ENCODE measurements at places on chromosomes 12 and 14.

DNA sequence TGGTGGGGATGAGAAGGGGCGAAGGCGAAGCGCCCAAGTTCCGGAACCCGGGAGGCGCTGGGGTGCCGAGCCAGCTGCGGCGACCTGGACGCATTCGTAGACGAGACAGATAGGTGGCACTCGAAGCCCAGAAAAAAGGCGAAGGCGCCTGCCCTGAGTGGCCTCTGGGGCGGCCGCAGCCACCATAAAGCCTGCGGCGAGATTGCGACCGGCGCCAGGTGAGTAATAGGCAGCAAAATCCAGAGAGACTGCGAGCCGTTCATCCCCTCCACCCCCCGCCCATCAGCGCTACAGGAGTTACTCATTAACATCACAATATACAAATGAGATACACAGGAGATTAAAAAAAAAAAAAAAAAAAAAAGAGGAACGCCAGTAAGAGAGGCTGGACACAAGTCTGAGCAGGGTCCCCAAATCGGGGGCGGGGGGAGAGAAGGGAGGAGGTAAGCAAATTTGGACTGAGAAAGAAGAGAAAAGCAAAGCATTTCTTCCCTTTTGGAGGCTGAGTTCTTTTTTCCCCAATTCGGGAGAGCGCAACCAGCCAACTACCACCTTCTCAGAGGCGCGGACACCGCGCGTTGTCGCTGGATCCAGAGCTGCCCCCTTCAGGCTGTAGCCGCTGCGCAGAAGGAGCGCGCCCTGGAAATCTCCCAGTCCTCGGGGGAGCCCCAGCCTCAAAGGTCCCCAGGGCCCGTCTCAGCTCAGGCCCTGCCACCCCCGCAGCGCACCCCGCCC, 15.7 kb downstream of the TBX3 start:
- no peak for DNase-seq

DNA sequence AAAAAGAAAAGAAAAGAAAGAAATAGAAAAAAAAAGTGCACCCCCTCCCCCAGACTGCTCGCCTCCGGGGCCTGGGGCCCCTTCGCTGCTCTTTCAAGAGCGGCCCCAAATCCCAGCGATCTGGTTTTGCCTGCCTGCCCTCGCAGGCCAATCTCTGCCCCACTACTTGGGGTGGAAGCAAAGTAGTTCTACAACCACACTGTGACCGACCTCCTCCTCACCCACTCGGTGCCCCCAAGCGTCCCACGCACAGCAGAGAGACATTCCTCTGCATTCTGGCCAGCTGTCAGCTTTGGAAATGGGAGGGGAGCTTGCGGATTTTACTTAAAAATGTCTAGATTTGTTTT, 2.4 kb upstream of the TBX3 start:
- no peak for DNase-seq

GRCh38 chr14:23307687-23308644, 1.3 kb downstream of the BCL2L2 start:
- no peak for DNase-seq

DNA sequence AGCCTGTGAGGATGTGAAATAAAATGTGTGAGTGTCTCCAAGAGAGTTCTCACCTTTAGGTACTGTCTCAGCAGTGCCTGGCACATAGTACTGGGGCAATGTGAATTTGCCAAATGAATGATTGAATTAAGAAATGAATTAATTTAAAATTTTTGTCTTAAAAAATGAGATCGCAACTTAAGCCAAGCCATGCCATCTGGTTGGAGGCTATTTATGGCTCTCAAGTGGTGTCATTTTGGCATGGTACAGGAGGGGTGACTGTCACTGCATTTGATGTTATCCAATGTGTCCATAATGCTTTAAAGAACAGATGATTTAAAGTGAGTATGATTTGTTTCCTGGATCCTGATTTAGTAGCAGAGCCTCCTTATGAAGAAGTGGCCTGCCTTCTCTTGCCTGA, 80.3 kb downstream of the SRGAP1 start:
- DNase-seq = no peak

GRCh38 chr12:75170640-75171185, 38.9 kb downstream of the KCNC2 start:
- DNase-seq = no peak

DNA sequence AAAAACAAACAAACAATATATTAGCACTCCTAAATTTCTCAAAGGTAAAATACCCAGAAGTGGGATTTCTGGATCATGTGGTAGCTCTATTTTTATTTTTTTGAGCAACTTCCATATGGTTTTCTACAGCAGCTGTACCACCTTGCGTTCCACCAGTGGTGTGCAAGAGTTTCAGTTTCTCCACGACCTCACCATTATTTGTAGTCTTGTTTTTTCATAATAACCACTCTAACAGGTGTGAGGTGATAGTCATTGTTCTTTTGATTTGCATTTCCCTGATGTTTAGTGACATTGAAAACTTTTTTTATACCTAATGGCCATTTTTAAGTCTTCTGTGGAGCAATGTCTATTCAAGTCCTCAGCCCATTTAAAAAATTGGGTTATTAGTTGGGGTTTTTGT, 127.3 kb upstream of the SLC38A2 start:
- DNase-seq = no peak

GRCh38 chr14:105326891-105327694, 12.5 kb downstream of the PACS2 start:
- DNase-seq = no peak

DNA sequence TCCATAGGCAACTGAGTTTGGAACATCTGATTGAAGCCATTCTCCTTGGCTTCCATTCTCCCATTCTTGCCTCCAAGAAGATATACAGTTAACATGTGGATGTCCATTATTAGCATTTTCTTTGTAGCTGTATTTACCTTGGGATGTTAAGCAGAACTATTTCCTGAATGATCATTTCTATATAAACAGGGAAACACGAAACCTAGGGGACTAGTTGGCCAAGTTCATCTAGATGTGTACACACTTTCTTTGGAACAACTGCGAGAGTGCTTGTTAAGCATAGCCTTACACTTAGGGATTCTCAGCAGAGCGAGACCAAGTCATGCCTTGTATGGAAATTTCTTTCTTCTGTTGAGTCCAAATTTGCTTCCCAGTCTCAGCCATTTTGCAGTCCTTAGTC, 42.1 kb downstream of the DRAM1 start:
- no peak for DNase-seq

- no peak for DNase-seq
Measured at GRCh38 chr14:77098529-77099353, 683 bp downstream of the CIPC start.

- no peak for DNase-seq
Measured at GRCh38 chr14:96309133-96309895, 53.3 kb downstream of the BDKRB1 start.

- no peak for DNase-seq
Measured at GRCh38 chr14:64775081-64775777, 71.0 kb downstream of the PLEKHG3 start.

GRCh38 chr14:97704316-97704885, 907.2 kb downstream of the VRK1 start:
- no peak for DNase-seq

- no peak for DNase-seq
Measured at GRCh38 chr12:13211191-13211858, 14.8 kb downstream of the EMP1 start.

DNA sequence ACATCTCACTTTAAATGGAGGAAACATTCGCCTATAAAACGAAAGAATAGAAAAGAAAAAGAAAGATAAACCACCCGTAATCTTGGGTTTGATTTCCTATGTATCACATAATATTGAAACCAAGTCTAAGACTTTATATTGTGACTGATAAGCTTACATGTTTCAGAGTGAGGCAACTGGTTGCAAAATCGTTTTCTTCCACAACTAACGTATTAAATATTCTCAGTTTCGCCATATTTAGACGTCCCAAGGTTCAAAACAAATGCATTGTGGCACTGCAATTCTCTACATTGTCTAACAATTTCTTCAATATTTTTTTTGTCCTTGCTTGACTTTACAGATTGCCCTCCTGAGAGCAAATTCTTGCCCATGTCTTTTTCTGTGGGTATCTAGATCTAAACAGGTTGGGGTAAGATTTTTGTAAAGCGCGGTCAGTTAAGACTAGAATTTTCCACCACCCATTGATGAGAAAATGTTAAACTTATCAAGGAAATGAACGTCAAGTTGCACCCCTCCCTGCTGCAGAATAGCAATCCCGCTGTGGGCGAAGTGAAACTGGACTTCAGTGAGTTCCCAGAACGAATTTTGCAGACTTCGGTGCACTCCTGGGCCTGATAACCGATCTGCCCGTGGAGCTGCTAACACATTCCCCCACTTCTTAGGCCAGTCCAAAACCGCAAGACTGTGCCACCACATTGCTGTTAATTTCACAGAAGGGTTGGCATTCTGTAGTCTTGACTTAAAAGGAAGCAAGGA, 2.7 kb downstream of the TBX3 start:
- DNase-seq = no peak

GRCh38 chr14:99730876-99731546, 46.9 kb downstream of the CYP46A1 start:
- no peak for DNase-seq

DNA sequence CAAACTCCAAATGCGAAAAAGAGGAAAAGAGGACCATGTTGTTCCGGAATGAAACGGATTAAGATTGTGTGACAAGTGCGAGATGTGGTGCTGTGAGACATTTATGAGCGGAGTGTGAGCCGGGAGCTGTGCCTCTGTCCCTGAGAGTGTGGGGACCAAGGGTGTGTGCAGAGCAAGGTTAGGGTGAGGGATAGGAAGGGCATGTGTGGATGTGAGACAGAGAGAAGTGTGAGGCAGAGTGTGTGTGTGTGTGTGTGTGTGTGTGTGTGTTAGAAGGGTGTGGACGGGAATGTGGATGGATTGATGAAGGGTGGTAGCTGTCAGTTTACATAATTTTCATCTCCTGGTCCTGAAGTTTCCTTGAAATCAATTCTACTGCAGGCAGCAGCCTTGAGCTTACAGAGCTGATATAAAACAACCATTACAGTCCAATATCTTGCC, 4.3 kb upstream of the OTX2 start:
- DNase-seq = no peak

DNA sequence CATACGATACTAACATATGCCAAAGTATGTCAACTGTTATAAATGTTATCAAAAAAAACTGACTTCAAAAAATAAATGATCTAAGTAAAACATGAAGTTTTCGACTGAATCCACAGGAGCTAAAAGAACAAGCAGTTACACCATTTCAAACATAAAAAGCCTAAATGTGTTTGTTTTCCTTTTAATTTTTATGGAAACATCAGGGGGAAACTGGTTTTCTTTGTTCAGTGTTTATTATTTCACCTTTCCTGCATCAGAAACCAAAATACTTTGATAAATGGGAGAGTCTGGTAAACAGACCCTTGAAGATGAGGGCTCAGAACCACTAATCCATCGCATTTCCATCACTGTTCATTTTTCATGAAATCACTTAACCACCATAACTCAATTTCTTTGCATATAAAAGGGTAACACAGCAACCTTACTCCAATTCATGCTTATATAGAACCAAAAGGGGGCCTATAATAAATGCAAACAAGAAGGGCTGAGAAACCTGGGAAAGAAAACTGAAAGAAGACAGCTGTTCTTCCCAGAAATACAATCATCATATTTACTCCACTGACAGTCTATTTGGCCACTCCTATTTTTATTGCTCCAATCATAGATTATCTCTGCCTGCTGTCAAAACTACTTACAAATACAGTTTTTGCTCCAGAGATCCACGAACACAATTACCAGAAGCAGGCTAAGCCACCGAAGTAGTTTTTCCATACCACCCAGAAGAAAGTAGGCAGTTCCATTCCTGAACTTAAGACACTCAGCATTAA, 17.0 kb downstream of the FGD6 start:
- no peak for DNase-seq

- DNase-seq = no peak
Measured at GRCh38 chr12:7433276-7433822, 10.6 kb downstream of the CD163L1 start.

DNA sequence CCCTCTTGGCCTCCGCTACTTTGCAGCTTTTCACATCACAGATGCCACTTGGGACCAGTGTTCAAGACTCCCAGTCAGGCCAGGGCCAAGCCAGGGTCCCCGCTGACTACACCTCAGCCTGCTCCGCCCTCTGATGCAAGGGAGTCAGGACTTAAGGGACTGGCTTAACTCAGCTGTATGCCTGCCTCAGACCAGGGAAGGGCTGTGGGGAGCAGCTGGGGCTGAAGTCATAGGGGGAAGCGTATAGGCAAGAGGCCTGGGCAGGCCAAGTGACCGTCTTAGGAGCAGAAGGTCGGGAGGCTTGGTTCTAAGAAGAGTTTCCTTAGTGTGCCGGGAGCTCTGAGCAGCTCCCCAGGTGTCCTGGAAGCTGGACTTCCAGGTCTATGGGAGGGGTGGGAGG, 21.9 kb downstream of the KDM2B start:
- DNase-seq = no peak

DNA sequence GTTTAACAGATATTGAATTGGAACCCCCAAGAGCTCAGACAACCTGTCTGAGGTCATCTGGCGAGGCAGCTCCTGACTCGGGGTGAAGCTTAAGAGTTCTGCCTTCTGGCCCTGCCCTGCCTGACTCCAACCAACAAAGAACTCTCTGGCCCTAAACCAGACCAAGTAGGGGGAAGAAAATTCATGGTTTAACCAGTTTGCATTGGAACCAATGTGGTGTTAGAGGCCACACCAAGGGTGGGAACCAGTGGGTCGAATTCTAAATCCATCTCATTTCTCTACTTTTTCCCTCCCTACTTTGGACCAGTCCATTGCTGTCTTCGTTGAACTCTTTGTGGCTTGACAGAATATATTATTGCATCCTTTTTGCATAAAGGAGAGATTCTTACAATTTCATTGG, 30.4 kb upstream of the GSG1 start:
- no peak for DNase-seq

DNA sequence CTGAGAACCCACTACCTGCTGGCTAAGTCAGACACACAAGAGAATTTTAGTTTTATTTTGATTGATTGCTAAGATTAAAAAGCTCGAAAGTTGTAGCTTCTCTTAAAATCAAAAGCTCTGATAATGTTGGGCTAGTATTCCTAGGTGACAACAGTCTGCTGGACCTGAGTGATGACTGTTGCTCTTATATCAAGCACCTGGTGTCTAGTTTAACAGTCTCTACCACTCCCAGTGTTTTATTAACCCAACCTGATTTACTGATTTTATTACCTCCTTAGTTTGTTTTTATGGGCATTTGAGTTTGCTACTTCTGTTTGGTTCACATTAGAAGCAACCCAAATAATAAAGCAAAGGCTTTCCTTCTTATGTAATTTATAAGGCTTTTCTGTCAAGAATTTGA, 41.8 kb downstream of the ATP6V1D start:
- DNase-seq = no peak

- DNase-seq = no peak
Measured at GRCh38 chr12:31783996-31784645, 55.3 kb upstream of the AMN1 start.

DNA sequence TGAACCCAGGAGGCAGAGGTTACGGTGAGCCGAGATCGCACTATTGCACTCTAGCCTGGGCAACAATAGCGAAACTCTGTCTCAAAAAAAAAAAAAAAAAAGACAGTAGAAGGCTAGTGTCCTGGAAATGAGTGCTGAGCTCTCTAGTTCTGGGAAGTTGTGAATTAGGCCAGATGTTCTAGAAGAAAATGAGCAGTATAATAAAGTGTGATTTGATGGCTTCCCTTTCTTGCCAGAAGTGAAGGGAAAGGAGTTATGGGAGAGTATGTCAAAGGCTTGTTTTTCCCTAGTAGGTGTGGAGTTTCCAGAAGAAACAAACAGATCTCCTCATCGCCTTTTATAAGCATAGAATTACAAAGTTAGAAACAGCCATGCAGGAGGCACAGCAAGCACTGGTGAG, 20.5 kb downstream of the RNF212B start:
- DNase-seq = no peak

All from activated gamma-delta T cell (primary cell).